ENCODE measurements at places on chromosomes 13 and 19. TPM values are rescaled to one million over a fixed set of nuclear protein-coding genes. Genes with fewer than 3 reads are reported as not detected.
A peak's percentile ranks its signal among the peaks of the same experiment; 100 is the strongest.

DNA sequence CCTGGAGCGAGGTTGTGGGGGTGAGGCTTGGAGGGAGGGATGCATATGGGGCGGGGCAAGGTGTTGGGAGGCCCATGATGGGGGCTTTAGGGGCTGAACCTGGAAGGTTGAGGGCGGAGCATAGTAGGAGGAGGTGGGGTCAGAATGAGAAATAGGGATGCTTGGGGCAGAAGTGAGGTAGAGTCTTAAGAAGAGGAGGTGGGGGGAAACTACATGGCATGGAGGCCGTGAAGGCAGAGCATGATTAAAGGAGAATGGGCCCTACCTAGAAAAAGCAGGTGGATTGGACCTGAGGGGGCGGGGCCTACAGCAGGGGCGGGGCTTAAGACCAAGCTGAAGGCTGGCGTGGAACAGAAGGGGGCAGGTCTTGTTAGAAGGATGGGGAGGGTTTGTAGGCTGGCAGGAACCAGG lies 799 bp downstream of the NR1H2 start:
- DNase-seq = peak; percentile 25

MCF2L gene
- total RNA-seq = 7.8 TPM

KISS1R gene
- not detected for total RNA-seq

GRCh38 chr13:114145722-114146121 lies 13.3 kb upstream of the RASA3 start:
- no peak for DNase-seq

DNA sequence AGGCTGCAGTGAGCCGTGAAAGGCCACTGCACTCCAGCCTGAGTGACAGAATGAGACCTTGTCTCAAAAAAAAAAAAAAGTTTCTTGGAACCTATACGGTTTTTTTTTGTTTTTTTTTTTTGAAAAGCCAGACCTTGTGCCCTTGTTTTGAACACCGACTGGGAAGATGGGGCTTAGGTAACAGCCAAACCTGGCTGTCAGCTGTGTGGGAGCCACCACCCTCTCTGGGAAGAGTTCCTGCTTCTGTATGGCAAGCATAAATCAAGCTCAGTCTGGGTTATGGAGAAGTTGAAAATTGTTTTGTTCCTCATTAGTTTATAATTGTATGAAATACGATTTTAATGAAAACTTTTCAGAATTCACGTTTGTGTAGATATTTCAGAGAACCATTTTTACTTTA lies 39.5 kb downstream of the MPHOSPH8 start:
- no peak for DNase-seq

- no peak for DNase-seq
Observed at GRCh38 chr13:93476175-93476574, 249.6 kb downstream of the GPC6 start.

DNA sequence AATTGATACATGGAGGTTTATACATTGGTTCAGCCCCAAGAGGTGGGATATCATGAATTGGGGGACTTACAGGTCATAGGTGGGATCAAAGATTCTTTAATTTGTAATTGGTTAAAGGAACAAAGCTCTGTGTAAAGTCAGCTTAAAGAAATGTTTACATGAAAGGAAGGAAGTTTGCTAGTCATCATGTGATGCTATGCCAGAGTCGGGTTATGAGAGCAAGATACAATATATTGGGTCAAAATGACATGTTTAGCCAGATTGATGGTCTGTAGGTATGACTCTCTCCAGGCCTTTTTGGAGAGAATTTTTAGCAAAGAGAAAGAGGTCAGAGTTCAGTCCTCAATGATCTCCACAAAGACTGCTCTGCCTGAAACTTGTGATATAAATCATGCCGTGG lies 5.3 kb upstream of the CYSLTR2 start:
- no peak for DNase-seq

- no peak for DNase-seq
Observed at GRCh38 chr13:42762251-42762650, 19.1 kb upstream of the FAM216B start.

DNA sequence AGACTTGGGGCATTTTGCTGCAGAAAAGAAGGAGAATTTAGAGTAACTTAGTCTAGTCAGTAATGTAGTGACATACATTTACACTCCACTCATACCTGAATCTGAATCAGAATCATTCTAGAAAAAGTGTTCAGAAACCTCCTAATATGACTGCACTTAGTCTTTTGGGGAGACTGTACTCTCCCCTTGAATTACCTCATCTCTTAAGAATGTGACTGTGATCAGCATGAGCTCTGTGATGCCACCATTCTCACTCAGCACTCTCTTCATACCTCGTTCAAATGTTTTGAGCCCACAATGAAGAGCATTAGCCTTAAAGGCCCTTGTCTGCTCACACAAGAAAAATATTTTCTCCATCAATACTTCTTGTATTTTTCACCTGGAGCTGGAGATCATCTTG lies 229.4 kb downstream of the FGF14 start:
- DNase-seq = no peak

GRCh38 chr19:51520728-51521127 lies 10.7 kb downstream of the SIGLEC6 start:
- no peak for DNase-seq

ALDH16A1 gene
- 82.5 TPM for total RNA-seq

ENOX1 gene
- 0.23 TPM for total RNA-seq

KCNN1 gene
- total RNA-seq = 0.42 TPM

DNA sequence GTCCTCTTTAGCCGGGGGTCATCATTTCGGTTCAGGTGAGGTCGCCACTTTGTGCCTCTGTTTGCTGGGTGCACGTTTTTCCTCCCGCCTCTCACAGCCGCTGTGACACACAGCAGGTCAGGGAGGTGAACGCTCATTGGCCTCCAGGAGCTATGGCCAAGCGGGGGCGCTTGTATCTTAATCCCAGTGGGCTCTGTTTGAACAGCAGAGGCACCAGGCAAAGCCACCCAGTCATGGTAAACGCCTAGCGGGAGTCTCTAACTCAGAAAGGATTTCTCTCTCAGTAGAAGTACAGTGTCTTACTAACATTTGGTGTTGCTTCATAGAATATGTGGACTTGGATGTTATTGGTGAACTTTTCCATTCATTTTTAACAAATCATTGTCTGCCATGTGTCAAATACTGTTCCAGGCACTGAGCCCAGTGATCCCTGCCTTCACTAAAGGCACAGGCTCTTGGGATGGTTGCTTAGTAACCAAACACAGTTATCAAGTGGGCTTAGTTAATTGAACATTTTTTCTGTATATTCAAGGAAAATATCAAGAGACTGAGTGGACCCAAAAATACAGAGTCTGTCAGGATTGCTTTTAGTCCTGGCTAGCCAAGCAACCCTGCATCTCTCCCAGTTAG lies 186.7 kb downstream of the STK24 start:
- no peak for DNase-seq

GRCh38 chr13:73040484-73040883 lies 18.3 kb upstream of the KLF5 start:
- DNase-seq = no peak

DNA sequence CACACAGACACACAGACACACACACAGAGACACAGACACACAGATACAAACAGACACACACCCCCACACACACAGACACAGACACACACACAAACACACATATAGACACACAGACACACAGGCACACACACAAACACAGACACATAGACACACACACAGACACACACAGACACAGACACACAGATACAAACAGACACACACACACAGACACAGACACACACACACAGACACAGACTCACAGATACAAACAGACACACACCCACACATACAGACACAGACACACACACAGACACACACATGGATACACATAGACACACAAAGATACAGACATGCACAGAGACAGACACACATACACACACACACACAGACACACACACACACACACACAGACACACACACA lies 174.5 kb downstream of the URI1 start:
- no peak for DNase-seq

MADCAM1 gene
- total RNA-seq = 0.34 TPM

- DNase-seq = no peak
Observed at GRCh38 chr13:107088061-107088460, 520.1 kb upstream of the ARGLU1 start.

DNA sequence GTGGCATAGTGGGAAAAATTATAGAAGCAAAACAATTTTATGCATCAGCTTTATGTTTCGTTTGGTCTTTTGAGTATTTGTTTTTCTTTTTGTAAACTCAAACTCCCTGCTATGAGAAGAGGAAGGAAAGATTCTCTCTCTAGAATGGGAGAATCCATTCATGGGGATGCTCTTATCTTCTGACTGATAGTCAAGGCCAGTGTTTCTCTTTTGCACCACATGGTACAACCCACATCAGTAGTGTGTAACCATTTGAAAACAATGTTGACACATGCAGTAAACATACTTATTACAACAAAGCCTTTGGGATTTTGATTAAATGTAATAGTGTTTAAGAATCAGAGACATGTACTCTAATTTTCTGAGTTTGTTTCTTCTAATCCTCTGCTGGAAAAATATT lies 490.5 kb downstream of the MYO16 start:
- DNase-seq = no peak

FCER2 gene
- not detected for total RNA-seq

DNA sequence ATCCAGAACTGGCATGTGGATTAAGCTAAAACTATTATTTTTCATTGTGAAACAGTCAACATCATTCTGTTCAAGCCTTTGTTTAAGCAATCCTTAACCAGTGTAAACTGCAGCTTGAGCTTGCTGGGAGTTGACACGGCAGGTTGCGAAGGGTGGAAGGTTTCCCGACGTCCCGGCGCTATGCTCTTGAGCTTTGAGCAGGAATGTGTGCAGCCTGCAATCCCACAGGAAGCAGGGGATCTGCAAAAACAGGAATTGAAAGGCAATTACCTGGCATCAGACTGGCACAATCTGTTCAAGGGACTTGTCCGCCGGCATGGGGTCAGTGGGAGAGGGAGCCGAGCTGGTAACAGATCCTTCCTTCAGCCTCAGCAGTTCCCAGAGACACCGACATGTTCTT lies 586.7 kb upstream of the SGCG start:
- no peak for DNase-seq

DNA sequence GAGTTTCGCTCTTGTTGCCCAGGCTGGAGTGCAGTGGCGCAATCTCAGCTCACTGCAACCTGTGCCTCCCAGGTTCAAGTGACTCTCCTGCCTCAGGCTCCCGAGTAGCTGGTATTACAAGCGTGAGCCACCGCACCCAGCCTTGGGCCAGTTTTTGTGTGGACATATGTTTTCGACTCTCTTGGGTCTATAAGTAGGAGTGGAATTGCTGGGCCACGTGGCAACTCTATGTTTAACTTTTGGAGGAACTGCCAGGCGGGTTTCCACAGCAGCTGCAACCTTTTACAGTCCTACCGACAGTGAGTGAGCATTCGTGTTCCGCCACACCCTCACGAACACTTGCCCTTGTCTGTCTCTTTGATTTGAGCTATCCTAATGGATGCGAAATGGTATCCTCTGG lies 44.9 kb downstream of the BICRA start:
- DNase-seq = no peak

DNA sequence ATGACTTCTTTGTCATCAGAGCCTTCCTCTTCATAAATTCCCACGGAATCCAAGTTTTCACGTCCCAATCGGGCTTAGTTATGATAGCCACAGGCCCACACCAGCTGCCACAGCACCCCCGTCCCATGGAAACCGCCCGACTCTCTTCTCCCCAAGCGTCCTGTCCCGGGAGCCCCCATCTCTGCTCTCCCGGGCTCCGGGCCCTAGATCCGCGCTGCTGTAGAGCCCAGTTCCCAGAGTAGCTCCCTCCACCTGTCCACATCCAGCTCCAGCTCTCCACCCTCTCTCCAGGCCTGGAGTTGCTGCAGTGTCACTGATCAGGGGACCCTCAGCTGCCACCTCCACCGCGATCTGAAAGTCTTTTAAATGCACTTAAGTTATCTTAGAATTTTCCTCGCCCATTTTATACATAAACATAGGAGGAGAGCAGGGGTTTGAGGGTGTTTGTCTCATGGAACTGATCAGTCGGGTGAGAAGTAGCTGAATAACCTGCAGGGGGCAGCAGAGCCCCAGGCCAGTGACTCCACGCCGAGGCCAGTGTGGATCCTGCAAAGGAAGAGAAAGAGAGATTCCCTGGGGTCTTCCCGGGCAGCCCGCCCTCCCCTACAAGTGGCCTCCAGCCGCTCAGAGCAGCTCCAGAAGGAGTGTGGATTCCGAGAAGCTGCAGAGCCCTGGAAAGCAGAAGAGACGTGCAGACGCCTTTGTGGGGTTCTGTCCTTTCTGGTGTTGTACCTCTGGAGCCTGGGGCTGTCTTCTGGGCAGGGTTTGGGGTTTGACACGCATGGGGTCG lies 1.1 kb upstream of the ZNF763 start:
- DNase-seq = peak; percentile 71

DNA sequence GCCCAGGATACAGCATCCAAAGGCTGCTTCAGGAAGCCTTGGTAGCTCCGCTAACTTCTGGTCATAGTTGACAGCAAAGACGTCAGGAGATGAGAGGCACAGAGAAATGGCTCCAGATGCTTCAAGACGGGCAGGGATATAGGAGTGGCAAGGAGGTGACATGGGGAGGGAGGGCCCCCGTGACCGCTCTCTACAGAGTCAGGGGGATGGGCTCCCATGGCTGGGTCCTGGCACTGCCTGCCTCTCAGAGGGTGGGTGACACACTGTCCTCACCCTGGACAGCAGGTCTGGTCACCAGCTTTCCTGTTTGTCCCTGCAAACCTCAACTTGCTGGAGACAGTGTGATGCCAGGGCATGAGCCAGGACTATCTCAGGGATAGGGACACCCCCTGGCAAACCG lies 10.3 kb upstream of the ZNF14 start:
- DNase-seq = no peak

GRCh38 chr13:31433207-31433606 lies 233.4 kb downstream of the B3GLCT start:
- no peak for DNase-seq

GRCh38 chr19:42420055-42420544 lies 7.1 kb downstream of the LIPE start:
- DNase-seq = peak; percentile 75

DNA sequence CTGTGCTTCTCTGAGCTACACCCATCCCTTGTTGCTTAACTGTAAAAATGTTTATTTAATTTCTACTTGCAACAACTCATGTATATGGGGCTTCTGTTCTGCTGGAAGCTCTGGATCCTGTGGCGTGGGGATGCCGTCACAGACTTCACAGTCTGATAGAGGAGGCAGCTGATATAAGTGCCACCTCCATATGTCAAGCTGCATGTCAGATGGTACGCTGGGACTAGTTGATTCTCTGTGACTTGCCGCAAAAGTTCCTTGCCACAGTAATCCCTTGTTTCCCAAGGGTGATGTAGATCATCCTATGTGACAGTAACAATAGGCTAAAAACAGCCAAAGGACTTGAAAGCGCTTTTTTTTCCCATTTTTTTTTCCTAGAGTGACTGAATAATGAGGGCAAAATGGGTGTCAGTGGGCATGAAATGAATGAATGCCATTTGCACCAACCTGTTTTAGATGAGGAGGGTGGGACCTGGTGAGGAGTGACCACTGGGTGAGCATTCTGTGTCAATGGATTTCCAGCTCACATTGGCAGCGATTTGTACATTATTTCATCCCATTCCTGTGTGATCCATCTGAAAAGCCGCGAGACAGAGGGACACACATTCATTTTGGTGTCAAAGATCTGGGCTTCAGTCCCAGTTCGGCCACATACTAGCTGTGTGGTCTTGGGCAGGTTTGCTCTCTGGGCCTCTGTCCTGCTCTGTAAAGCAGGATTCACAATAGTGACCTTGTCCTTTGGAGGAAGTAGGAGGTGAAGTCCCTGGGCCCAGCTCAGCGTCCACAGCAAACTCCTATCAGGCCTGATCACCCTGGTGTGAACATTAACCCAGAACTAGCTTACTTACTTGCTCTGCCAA lies 88.9 kb upstream of the RNF113B start:
- DNase-seq = no peak

- DNase-seq = no peak
Observed at GRCh38 chr19:29400917-29401711, 124.7 kb upstream of the VSTM2B start.

CEACAM8 gene
- total RNA-seq = not detected

GRCh38 chr13:20526664-20527063 lies 1.0 kb upstream of the CRYL1 start:
- peak; percentile 61 for DNase-seq
